ENCODE measurements at places on chromosomes 12 and 14.

GRCh38 chr12:49776858-49777257 is 35.5 kb downstream of the TMBIM6 start:
- no peak for DNase-seq

- no peak for DNase-seq
These were observed 43.1 kb upstream of the A2ML1 start for GRCh38 chr12:8779281-8779680.

DNA sequence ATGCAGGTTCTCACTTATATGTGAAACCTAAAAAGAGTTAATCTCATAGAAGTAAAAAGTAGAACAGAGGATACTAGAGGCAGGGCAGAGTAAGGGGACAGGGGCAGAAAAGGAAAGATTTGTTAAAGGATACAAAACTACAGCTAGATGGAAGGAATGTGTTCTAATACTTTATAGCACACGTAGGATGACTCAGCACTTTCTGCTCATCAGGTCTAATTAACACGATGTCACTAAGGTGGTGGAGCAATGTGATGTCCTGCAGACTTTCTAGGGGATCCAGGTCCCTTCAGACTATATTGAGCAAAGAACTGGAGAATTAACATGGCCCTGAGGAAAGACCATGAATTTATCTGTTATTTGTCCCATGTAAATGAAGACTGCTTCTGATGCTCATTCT is 80.8 kb upstream of the CMKLR1 start:
- DNase-seq, result no peak

GRCh38 chr12:89689306-89689705 is 19.3 kb downstream of the ATP2B1 start:
- no peak for DNase-seq

DNA sequence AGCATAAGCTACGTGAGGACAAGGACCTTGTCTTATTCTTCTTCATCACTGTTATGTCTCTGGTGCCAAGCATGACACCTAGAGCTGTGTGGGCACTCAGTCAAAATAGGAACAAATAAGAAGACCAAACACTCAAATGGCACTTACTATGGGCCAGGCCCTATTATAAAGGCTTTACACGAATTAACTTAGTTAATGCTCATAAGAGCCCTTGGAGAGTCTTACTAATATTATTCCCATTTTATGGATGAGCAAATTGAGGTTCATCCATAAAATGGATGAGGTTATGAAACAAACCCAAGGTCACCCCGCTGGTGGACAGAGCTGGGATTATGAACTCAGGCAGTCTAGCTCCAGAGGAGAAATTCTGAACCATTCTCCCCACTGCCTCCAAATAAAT is 47.7 kb downstream of the ISCA2 start:
- DNase-seq, result no peak

GRCh38 chr12:68319988-68320623 is 12.1 kb downstream of the MDM1 start:
- no peak for DNase-seq

- no peak for DNase-seq
These were observed 8.8 kb downstream of the RAP1B start for GRCh38 chr12:68619541-68619940.

DNA sequence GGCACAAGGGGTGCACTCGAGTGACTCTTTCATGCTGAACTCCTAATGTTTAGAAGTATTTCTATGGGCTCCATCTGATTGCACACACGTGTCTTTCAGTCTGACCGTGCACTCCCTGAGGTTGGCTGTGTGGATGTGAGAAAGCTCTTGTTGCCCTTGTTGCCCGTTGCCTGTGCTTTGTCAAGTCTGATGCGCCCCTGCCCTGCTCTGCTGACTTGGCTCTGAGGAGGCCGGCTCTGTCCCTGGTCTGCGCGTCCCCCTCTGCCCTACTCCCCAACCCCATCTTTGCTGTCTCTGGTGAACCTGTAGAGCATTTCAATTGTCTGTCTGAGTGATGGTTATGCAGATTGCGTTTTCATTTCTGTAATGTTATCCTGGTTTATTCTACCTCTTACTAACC is 802.3 kb downstream of the NRXN3 start:
- no peak for DNase-seq

GRCh38 chr12:26281320-26281719 is 85.9 kb downstream of the SSPN start:
- no peak for DNase-seq

DNA sequence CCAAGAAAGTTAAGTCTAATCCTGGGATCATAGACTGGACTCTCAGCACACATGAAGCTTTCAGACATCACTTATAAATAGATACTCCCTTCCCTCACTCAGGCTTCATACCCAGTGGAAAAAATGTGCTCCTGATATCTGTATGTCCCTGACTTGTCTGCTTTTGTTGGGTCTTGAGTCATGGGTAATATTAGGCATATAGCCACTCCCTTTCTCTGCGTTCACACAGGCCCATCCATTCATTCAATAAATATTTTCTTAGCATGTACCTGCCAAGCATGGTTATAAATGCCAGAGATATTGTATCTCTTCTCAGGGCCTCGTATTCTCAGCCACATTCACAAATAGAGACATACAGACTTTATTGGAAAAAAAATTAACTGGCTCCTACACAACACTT is 43.5 kb downstream of the COX16 start:
- no peak for DNase-seq

- no peak for DNase-seq
These were observed 76.3 kb downstream of the MIA2 start for GRCh38 chr14:39310051-39310450.

GRCh38 chr14:68513838-68514607 is 278.8 kb downstream of the ZFP36L1 start:
- DNase-seq, result no peak

DNA sequence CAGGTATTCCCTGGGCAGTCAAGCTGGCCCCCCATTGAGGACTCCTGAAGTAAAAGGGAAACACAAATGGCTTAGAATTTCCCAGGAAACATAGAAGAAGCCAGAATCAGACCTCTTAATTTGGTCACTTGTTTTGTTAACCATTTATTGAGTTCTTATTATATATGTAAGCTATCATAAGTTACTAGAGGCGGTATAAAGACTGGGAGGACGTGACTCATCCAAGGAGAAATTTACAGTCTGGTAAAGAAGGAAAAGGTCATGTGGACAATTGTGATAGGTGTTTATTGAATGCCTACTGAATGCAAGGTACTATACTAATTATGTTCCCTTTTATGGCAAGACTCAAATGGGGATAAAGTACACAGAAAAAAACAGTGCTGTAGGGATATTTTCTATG is 146.7 kb downstream of the DYRK2 start:
- DNase-seq, result no peak

DNA sequence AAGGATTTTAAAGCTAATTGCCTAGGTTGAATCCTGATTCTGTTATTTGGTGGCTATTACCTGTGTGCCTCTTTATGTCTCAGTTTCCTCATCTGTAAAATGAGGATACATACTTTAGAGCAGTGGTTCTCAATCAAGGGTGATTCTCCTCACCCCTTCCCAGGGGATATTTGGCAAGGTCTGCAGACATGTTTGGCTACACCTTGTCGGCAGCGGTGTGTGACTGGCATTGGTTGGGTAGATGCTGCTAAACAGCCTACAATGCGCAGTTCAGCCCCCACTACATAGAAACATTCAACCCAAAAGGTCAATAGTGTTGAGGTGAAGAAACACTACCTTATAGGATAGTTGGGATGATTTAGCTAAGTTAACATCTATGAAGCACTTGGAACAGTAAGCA is 23.4 kb downstream of the LDHB start:
- DNase-seq, result no peak

- DNase-seq, result no peak
These were observed 291.2 kb downstream of the AKAP6 start for GRCh38 chr14:32620303-32620702.

- no peak for DNase-seq
These were observed 9.1 kb upstream of the GPRC5A start for GRCh38 chr12:12882288-12882687.

DNA sequence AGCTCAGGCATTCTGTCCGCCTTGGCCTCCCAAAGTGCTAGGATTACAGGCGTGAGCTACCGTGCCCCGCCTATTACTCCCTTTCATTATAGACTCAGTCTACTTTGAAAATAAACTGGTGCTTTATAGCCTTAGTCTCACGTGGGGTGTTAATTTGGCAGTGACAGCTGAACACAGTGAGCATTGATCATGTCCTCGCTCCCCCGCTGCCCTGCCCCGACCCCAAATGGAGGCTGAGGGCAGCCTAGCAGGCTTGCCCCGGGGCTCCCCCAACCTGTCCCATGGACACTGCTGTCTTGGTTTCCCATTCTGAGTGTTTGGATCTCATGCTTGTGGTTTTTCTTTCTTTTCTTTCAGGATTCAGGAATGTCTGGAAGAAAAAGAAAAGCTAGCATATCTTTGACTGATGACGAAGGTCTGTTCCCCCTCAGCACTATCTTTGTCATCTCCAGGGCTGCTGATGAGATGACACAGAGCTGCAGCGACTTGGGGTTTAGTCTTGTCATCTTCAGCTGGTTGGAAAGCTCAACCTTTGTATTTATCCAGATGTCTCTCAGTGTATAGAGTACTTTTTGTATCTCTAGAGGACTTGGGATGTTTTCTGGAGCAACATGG is 42.2 kb downstream of the EP400 start:
- DNase-seq, result no peak

GRCh38 chr12:66132408-66132807 is 1.9 kb upstream of the LLPH start:
- DNase-seq, result no peak

- DNase-seq, result no peak
These were observed 9.2 kb upstream of the INF2 start for GRCh38 chr14:104680056-104680805.

DNA sequence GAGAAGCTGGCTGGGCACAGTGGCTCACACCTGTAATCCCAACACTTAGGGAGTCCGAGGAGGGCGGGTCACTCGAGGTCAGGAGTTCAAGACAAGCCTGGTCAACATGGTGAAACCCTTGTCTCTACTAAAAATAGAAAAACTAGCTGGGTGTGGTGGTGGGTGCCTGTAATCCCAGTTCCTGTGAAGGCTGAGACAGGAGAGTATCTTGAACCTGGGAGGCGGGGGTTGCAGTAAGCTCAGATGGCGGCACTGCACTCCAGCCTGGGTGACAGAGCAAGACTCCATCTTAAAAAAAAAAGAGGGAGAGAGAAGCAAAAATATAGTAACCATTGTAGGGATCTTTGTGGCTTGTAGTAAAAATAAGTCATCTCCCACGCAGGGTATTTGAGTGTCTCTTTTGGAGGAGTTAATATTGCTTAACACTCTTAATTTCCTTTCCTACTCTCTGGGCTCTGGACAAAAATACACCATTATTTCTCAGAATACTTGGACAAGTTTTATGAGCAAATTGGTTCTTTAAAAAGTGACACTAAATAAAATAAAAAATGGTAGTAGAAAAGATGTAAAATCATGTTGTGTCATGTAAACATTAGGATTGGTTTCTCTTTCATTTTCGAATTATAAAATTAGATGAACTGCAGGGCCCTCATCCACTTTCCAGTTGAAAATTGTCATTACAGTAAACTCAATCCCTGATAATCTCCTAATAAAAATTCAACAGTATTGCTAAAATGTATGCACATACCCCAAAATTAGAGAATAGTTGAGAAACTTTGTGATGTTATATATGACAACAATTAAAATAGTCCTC is 61.1 kb upstream of the C12orf71 start:
- DNase-seq, result no peak
